ENCODE measurements at places on chromosomes 4 and X.

DNA sequence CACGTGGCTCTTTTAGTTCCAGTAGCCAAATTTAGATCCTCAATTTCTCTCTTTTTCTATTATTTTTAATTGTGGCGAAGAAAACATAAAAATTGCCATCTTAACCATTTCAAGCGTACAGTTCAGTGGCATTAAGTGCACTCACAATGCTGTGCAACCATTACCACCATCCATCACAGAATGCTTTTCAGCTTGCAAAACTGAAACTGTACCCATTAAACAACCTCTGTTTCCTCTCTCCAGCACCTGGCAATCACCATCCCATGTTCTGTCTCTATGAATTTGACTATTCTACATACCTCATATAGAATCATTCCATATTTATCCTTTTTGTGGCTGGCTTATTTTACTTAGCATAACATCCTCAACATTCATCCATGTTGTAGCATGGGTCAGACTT lies 74.9 kb downstream of the METTL14 start:
- no peak for DNase-seq

DNA sequence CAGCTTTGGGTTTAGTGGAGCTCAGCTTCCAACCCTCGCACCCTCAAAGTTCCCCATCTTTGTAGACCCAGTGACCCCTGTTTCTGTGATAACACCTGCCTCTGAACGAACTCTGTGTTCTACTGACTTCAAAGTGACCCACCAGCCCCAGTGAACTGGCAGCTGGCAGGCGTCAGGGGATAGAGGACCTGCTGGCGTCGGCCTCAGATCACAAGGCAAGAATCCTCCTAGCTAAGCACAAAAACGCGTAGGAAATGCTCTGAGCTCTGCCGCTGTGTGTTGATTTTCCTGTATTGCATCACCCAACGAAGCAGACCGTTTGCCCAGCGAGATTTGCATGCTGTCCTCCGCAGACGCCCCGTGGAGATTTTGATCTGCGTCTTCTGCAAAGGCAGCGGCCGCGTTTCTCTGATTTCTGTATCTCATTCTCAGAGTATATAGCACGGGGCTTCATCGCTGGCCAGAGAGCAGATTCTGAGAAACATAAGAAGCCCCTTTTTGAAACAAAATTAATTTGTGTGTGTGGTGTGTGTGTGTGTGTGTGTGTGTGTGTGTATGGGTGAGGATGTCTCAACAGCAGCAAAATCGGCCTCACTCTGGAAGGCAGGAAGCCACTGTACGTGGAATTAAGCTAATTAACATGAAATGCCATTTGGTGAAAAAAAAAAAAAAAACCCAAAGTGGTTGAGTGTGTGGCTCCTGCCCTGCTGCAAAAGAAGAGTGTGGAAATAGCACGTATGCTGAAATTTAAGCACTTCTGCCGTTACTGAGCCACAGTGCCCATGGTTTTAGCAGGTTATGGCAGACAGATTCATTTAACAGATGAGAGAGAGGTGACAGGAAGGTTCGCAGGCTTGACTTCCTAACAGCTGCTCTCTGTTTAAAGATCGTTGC lies 29.2 kb upstream of the ASMTL start:
- peak; percentile 51 for DNase-seq

DNA sequence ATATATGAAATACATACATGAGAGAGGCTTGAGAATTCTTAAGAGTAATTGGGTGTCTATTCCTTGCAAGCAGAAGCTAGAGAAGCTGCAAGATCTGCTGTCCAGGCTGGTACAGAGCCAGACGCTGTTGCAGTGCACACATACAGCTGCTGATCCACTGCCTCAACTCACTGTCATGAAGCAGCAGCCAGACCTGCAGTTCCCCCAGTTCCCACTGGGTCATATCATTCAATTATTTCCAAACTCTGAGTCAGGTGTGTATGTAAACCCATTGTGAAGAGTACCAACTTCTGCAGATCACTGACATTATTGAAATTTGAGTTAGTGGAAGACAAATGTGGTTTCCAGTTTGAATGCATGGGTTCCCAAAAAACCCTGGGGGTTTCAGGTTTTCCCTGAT lies 1212.8 kb upstream of the ADGRL3 start:
- DNase-seq: no peak

GRCh38 chr4:26365537-26366150 lies 44.8 kb downstream of the RBPJ start:
- DNase-seq: no peak

GRCh38 chrX:40543661-40544328 lies 37.0 kb upstream of the ATP6AP2 start:
- peak; percentile 66 for DNase-seq

DNA sequence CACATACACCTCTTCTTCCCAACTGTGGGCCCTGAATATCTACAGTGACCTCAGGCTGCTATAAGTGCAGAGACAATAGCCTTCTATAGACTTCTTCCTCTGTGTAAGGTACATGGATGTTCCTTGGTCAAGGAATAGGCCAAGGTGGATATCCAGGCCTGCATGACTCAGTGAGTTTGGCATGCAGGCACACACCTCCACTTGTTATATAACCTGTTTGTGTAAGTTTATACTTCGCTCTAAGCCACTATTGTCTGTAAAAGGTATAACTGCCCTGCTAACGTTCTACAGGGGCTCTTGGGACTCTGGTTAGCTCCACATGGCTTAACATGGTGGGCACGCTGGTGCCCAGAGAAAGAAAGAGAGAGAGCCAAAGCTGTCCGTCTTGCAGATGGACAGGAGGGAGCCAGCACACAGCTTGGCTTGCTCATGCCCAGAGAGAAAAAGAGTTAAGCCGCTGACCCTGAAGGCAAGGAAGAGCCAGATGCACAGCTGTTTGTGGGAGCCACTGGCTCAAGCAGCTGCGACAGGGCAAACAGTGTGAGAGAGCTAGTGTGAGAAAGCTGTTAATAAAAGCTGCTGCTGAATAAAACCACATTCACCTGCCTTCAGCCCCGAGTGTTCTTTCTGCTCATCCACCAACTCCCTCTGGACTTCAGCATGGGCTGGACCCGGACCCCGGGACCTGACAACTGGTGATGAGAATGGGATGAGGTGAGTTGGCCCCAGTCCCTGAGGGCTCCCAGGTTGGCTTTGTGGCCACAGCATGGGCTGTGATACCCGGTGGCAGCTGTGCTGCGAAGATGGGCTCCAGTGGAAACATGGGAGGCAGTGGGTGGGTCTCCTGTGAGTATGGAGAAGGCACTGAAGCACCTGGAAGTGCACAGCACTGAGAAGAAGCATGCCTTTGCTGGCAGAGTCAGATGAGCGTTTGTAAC lies 44.5 kb upstream of the ZBTB33 start:
- DNase-seq: no peak

DNA sequence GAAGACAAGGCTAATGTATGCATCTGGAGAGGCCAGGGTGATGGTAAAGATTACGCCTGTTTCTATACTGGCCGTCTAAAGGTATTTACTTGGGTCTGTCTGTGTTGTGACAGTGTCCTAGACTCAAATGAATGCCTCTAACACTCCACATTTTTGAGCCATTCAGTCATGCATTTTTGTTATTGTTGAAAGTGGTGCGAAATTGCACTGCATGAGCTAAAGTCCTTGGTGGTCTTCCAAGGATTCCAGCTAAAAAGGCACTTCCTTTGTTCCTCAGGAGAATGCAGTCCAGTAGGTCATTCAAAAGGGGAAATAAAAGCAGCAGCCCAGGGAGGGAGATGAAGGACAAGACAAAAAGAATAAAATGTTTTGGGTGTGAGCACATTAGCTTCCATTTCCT lies 3.0 kb downstream of the GPC4 start:
- peak; percentile 22 for DNase-seq

DNA sequence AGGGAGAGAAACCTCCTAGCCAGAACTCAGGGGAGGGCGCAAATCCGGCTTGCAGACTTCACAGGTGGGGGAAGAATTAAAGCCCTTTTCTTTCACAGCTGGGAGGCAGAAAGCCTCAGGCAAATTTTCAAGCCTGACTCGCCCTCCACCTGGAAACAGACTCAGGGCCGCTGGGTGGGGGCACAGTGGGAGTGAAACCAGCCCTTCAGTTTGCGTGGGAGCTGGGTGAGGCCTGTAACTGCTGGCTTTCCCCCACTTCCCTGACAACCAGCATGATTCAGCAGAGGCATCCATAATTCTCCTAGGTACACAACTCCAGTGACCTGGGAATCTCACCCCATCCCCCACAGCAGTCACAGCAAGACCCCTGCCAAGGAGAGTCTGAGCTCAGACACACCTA lies 206.9 kb upstream of the INTU start:
- DNase-seq: no peak

DNA sequence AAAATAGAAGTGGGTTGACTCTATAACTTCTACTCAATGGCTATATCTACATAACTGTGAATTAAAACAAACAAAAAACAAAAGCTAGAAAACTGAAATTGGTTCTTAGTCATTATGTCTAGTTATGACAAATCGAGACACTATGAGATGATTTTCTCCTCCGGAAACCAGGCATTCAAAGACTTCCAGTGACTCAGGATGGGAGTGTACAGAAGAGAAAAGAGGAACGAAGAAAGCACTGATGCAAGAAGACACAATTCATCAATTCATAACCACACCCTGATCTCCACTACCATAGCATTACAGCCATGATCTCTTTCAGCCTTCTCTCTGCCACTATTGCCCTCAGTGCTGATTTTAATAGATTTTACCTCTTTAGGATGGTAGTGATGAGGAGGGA lies 253.6 kb downstream of the CBLL2 start:
- DNase-seq: peak; percentile 21

- peak; percentile 54 for DNase-seq
These were observed 803.8 kb upstream of the AMOT start for GRCh38 chrX:113644426-113644825.

GRCh38 chr4:168502861-168503260 lies 6.0 kb downstream of the PALLD start:
- no peak for DNase-seq

- no peak for DNase-seq
These were observed 715.2 kb upstream of the AADAT start for GRCh38 chr4:170804930-170805329.

DNA sequence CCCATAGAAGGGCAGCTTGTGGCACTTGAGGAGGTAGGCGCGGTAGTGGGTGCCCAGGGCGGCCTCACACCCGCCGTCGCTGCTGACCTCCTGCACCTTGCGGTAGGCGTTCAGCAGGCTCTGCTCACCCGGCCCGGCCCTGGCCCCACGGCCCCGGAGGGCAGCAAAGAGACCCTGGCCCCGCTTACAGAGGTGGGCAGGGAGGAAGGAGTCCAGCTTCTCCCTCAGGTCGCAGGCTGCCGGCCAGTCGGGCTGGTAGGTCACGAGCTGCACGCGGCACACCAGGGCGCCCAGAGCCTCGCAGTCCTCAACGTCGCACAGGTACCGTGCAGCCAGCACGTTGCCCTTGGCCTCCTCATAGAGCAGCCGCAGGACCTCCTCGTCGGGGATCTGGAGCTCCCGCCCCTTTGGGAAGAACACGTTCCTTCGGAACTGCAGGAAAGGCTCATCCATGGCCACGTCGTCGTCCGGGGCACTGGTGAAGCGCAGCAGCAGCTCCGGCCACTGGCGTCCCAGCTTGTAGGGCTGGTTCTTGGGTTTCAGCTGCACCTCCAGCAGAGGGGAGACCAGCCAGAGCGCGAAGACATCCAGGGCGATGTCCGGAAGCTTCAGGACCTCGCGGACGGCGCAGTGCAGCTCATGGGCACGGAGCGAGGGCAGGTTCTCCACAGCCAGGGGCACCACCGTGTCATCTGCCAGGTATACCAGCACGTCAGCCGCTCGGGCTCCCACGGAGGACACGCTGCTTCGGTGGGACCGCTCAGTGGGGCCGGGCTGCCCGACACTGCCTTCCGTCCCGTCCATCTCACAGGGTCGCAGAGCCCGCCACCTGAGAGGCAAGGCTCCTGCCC lies 17.1 kb upstream of the LAS1L start:
- no peak for DNase-seq

- no peak for DNase-seq
These were observed 30.8 kb downstream of the DOK7 start for GRCh38 chr4:3493720-3494461.

- DNase-seq: no peak
These were observed 80.0 kb downstream of the NWD2 start for GRCh38 chr4:37324546-37324945.

DNA sequence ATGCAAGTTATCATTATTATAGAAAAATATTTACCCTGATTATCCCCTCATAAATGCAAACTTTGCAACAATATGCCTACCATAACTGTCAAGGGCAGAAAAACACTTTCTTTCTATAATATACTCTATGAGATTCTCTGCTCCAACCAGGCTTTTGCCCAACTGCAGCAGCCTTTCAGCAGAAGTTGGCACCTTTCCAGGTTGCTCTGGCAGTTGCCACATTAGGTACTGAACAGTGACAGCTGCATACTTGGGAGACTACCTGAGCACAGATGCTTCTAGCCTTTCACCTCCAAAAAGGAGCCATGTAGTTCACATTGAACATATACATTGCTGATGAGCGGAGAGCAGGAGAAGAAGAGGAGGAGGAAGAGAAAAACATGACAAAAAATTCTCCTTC lies 69.5 kb upstream of the BRWD3 start:
- no peak for DNase-seq

- peak; percentile 13 for DNase-seq
These were observed 6.7 kb downstream of the ZNF81 start for GRCh38 chrX:47843363-47843762.

DNA sequence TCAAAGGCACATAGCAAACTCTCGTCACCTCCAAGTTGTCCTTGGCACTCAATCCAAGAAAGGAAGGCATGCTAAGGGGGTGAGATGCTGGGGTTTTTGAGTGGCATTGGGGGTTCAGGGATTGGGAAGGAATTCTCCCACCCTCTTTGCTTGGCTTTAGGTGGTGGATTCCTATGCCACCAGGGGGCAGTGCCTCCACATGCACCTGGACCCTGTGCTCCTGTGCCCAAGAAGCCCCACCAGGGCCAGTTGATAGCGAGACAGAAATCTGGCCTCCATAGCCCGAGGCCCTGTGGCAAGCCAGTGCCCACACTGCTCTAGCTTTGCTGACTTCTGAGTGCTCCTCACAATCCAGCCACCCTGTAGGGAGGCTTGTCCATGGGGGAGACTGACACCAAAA lies 2.0 kb upstream of the FATE1 start:
- DNase-seq: peak; percentile 24

DNA sequence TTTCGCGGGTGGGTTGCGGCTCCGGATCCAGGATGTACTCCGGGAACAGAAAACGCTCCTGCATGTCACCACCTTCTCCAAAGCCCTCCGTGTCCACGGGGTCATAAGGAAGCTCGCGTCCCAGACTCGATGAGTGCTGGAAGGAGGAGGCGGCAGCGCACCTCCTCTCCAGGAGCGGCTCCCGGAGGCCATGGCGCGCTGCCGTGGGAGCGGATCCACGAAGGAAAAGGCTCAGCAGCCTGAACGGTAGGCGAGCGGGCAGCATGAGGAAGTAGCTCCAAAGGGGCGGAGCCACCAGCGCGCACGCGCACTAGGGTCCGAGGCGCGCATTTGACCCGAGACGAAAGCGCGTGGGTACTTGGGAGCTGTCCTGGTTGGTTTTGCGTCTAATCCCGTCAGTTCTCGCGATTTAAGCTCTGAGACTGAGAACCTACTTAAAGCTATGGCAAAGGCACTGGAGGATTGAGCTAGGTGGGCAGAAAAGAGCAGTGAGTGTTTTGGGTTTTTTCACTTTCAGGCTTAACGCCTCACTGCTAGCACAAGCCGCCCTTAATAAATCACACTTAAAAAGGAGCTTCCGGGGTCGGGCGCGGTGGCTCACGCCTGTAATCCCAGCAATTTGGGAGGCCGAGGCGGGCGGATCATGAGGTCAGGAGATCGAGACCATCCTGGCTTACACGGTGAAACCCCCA lies at the start of gene NOA1:
NOA1 (minus strand) TSS at position 286 of the 692 bp plus-strand sequence; CDS start at position 265, 21 bp downstream.
- peak; percentile 99 for DNase-seq

Data from foreskin fibroblast (primary cell).